ENCODE measurements at places on chromosomes 2 and 18.

GRCh38 chr2:213172641-213173040 lies 21.2 kb upstream of the IKZF2 start:
- no peak for DNase-seq

GRCh38 chr2:160062292-160063005 lies at the start of gene PLA2R1:
Gene PLA2R1, minus strand, starts transcription at chr2:160062615. Its CDS starts 212 bp downstream, at chr2:160062403.
- DNase-seq = peak; percentile 72

DNA sequence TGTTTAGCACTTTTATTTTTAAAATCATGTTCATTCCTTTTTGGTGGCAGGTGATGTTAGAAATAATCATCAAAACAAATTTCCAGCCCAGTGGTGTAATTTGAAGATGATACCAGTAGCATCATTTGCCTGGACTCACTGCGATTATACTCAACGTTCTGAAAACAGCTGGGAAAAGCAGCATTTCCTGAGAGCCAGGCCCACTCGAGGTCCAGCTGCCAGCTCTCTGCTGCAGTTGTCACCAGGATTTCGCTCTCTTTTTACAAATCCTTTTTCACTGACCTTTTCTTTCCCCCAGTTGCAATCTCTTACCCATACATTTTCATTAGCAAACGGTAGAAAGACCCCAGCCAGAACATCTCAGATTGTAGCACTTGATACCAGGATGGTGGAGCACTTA lies 110.6 kb upstream of the LYPD1 start:
- no peak for DNase-seq

GRCh38 chr2:64727013-64727767 lies 73.5 kb upstream of the SERTAD2 start:
- no peak for DNase-seq

GRCh38 chr18:8391068-8391467 lies 218.2 kb upstream of the RAB12 start:
- no peak for DNase-seq

DNA sequence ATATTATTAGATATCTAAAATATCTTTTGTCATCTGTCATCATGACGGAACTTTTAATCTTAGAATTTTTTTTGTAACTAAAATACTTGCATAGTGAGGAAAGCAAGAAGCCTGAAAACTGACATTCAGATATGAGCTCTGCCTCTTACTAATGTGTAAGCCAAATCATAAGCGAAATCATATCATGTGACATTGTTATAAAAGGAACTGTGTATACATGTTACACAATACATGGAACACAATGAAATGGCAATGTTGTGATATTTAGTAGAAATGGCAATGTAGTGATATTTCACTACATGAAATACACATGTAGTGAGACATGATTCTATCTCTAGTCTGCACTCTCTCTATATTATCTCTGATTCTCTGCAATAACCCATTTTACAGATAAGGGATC lies 1016.4 kb upstream of the PIK3C3 start:
- DNase-seq = no peak

Measured in Peyer's patch (tissue), 4 donors.